ENCODE measurements at places on chromosomes 4 and X. TPM values are rescaled to one million over a fixed set of nuclear protein-coding genes. Genes with fewer than 3 reads are reported as not detected.

RHOXF2B gene
- not detected for total RNA-seq

GAGE12E gene
- not detected for total RNA-seq

RHOXF2 gene
- not detected for total RNA-seq

RAB33A gene
- 0.25 TPM for total RNA-seq

Data from A549 treated with DMSO at 1 μM for 4 hours (cell line).